Panc1 (cell line): ENCODE measurements at places on chromosomes 13 and 19.

GRCh38 chr13:100680131-100680530, 5.5 kb upstream of the TMTC4 start:
- no peak overlapping the region for H3K27ac ChIP-seq
- H3K27me3 ChIP-seq: peaks cover 2% of the 10 kb centered on the region
- H3K4me1 ChIP-seq: no peaks in the 10 kb centered on the region

GRCh38 chr19:55432241-55432959, 10.7 kb downstream of the SHISA7 start:
- H3K4me1 ChIP-seq: no peaks in the 10 kb centered on the region
- H3K27ac ChIP-seq: no peak overlapping the region
- no peak for DNase-seq
- H3K27me3 ChIP-seq: no peaks in the 10 kb centered on the region
- H3K36me3 ChIP-seq: no peaks in the 10 kb centered on the region

DNA sequence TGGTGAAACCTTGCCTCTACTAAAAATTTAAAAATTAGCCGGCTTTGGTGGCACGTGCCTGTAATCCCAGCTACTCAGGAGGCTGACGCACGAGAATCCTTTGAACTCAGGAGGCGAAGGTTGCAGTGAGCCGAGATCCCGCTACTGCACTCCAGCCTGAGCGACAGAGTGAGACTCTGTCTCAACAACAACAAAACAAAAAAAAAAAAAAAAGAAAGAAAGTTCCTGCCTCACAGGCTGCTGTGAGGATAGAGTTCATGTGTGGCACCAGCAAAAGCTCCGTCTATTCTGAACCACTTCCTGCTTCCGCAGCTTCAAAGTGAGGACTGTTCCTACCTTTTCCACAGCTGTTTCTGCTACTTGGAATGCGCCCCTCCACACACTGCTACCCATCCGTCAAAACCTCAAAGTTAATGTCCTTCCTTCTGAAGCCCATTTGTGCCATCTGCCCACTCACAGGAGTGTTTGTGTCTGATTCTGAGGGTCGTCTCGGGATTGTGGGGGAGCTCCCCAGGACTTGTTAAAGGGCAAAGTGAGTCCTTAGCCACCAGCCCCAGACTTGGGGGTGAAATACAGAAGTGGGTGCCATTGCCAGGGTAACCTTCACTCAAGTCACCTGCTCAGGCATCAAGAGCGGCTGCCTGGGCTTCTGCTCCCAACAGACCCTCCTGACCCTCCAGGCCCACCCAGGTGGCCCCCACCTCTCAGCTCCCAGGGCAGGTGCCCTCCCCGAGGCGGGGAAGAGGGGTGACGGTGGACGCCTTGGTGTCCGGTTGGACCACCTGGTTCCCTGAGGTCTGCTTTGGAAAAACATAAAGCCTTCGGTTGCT, 2.9 kb downstream of the MFSD12 start:
- H3K4me1 ChIP-seq: peaks cover 11% of the 10 kb centered on the region
- H3K27ac ChIP-seq: no peak overlapping the region

- no peaks in the 10 kb centered on the region for H3K36me3 ChIP-seq
- H3K4me3 ChIP-seq: no peak overlapping the region
- DNase-seq: no peak
Observed at GRCh38 chr19:33343301-33343700, 30.2 kb upstream of the CEBPG start.

- H3K36me3 ChIP-seq: no peaks in the 10 kb centered on the region
- no peak for DNase-seq
Observed at GRCh38 chr13:109665781-109666249, 120.6 kb downstream of the IRS2 start.

GRCh38 chr19:41753159-41753558, 2.2 kb upstream of the CEACAM6 start:
- no peaks in the 10 kb centered on the region for H3K36me3 ChIP-seq
- H3K27ac ChIP-seq: no peak overlapping the region
- H3K4me3 ChIP-seq: no peak overlapping the region
- no peaks in the 10 kb centered on the region for H3K4me1 ChIP-seq
- no peak for DNase-seq

DNA sequence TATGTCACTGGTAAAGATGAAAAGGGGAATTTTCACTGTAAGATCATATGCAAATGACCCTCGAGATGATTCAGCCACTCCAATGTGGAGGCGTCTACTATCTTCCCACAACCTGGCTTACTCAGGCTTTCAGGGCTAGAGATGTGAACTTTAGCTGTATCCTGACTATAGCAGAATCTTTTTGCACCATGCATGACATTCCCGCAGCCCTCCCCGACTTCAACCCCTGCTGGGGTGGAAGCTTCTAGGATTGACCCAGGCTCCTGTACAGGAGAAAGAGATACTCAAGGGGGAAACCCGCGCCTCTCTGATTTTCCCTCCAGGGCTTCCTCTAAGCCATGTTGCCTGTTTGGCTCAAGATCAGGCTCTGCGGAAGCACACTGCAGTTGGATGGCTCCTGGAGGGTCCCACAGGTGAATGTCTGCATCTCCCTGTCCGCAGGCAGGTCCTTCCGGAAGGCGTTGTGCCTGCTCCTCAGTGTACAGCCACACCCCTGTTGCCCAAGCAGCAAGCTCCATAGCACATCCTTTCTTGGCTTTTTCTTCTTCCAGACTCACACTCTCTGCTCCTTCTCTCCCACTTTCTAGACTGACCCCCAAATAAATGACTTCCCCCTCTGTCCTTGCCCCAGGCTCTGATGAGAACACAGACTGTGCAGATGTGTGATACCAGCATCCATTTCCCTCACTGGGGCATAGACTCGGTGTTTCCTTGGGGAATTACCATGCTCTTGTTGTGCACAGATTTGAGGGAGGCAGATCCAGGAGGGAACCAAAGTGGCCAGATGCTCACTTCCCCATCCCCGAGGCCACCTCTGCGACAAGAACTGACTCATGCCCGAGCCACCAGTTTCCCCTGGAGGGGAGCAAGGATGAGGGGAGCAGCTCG, 29.1 kb upstream of the POP4 start:
- H3K27me3 ChIP-seq: peaks cover 52% of the 10 kb centered on the region
- no peaks in the 10 kb centered on the region for H3K4me1 ChIP-seq
- H3K4me3 ChIP-seq: no peak overlapping the region
- H3K36me3 ChIP-seq: no peaks in the 10 kb centered on the region
- no peak overlapping the region for H3K27ac ChIP-seq
- no peak for DNase-seq

DNA sequence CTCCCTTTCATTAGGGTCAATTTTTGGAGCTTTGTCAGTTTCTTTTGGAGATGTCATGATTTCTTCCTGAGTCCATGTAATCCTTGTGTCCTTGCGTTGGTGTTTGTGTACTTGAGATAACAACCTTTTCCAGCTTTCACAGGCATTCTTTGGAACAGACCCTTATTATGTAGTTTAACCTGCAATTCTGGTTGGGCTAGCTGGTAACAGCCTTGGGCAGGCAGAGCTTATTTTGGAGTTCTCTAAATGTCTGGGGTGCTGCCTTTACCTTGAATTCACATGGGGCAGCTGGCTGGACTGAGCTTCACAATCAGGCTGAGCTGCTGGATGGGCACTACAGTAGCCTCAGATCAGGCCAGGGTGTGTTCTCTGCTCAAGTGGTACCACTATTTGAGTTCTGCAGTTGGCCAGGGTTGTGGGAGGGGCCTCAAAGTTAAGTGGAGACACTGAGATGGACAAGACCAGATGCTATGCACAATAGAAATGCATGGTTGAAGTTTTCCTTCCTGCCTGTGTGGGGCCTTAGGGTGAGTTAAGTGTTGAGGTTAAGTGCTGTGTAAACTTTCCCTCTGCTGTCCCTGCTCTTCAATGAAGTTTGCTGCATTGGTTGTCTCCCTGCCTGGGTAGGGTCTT, 277.3 kb downstream of the ATP8A2 start:
- H3K4me1 ChIP-seq: no peaks in the 10 kb centered on the region
- H3K27ac ChIP-seq: no peak overlapping the region
- H3K27me3 ChIP-seq: no peaks in the 10 kb centered on the region
- no peak overlapping the region for H3K4me3 ChIP-seq
- no peaks in the 10 kb centered on the region for H3K36me3 ChIP-seq
- DNase-seq: no peak

DNA sequence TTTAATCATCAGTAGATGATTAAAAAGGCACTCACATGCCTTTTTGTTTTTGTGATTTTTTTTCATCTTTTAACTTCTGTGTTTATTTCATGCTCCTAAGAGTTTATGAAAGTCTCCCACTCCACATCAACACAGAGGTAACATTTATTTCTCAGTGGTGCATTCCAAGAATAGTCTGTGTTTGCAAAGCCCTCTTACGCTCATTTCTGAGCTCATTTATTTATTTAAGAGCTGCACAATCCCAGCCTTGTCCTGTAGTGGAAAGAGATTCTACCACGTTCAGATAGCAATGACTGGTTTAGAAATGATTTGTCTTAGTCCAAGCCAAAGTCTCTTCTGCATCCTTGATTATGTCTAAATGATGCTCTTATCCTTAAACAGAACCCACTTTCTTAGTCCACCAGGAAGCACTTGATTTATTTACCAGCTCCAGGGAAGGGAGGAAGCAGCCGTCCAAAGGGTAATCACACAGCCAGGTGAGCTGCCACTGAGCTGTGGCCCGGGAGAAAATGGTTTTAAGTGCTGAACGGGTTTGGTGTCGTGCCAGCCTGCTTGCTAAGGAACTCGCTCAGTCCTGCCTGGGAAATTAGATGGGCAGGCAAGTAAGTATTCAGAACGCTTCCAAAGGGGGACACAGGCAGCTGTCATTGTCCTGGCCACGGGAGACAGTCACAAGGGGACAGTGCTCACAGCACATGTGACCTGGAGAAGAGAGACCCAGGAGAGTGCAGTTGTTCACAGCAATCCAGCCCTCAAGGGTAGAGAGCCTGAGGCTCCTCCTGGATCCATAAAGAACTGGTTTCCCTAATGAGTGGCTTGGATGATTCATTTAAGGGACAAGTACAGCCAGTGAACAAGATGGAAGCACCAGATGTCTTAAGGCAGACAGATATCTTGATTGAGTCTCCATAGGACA, 131.8 kb upstream of the WASF3 start:
- H3K27me3 ChIP-seq: no peaks in the 10 kb centered on the region
- no peaks in the 10 kb centered on the region for H3K36me3 ChIP-seq
- no peak overlapping the region for H3K27ac ChIP-seq
- no peak overlapping the region for H3K4me3 ChIP-seq

DNA sequence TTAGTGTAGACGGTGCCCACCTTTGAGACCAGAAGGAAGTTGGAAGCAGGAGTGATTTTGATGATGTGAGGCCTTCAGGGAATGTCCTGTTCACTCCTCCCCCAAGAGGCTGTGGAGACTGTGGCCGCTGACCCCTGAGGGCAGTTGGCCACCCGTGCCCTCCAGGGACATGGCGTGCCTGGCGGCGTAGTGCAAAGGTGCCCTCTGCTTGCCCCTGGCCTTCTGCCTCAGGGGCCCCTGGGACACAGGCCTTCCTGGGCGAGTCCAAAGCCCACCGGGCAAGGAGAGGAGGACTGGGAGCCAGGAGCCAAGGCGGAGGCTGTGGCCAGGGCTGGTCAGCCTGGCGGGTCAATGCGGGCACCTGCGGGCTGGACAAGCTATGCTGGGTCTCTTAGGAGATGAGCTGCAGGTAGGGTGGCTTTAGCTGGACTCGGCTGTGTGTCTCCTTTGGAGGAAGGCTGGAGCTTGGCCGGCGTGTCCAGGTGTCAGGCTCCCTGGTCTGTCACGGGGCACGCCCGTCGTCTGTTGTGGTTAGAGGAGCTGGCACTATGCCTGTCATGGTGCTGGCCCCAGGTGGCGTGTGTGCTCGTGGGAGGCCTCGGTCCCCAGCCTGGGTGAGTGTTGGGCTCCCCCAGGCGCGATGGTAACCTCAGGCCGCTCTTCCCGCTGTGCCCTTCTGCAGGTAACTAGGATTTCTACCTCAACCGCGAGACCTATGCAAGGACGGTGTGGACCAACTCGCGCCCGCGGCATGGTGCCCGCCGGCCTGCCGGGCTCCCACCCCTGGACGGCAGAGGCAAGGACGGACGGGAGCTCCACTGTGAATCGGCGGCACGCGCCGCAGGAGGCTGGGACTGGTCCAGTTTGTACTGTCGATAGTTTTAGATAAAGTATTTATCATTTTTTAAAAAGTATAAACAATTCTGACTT, 6.8 kb downstream of the PLEKHJ1 start:
- peaks cover 19% of the 10 kb centered on the region for H3K4me1 ChIP-seq
- H3K27ac ChIP-seq: no peak overlapping the region
- H3K27me3 ChIP-seq: no peaks in the 10 kb centered on the region
- DNase-seq: no peak
- H3K4me3 ChIP-seq: no peak overlapping the region

- DNase-seq: no peak
- no peaks in the 10 kb centered on the region for H3K36me3 ChIP-seq
- H3K27me3 ChIP-seq: peaks cover 4% of the 10 kb centered on the region
Observed at GRCh38 chr19:41564515-41565378, 11.2 kb upstream of the CEACAM21 start.

DNA sequence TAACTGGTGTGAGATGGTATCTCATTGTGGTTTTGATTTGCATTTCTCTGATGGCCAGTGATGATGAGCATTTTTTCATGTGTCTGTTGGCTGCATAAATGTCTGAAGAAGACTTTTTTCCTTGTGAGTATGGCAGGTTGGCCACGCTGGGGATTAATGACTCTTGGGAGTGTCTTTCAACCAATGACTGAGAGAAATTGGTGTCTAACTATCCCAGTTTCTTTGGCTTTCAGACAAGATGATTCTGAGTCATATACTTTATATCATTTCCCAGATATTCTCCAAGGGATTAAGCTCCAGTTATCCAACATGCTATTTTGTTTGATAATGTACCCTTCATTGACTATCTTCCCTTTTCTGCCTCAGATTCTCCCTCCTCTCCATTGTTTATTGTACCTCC, 35.5 kb upstream of the CSNK1A1L start:
- no peak overlapping the region for H3K27ac ChIP-seq
- no peak for DNase-seq
- no peaks in the 10 kb centered on the region for H3K27me3 ChIP-seq
- H3K36me3 ChIP-seq: no peaks in the 10 kb centered on the region; the same call in 1 of the 2 replicates
- H3K4me3 ChIP-seq: no peak overlapping the region
- no peaks in the 10 kb centered on the region for H3K4me1 ChIP-seq

DNA sequence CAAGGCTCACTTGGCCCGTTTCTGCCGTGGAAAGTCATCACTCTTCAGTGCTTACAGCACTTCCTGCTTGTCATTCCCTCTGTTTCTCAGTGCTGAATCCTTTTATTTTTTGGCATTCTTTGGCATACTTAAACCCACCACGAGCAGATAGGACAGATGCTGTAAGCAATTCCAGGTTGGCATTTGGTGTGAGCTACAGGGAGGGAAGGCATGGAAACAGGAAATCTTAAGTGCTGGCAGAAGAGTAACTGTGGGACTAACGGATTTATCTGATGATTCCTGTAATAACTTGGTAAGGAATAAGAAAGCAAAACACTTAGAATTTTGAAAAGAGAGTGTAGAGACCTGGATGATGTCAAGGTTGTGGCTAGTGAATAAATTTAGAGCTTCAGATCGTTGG, 273.4 kb downstream of the GPC6 start:
- no peak overlapping the region for H3K27ac ChIP-seq
- H3K27me3 ChIP-seq: no peaks in the 10 kb centered on the region
- no peak overlapping the region for H3K4me3 ChIP-seq
- no peaks in the 10 kb centered on the region for H3K36me3 ChIP-seq
- no peak for DNase-seq
- no peaks in the 10 kb centered on the region for H3K4me1 ChIP-seq
